Stimulated activated CD4-positive, alpha-beta T cell treated with anti-CD3 and anti-CD28 coated beads, TNF-alpha, amount 100 ng/mL, for 1 hour (primary cell): ENCODE measurements at places on chromosomes 4 and X.

GRCh38 chrX:143788265-143788664 is 67.7 kb upstream of the SPANXN2 start:
- no peak for DNase-seq

- no peak for DNase-seq
Measured at GRCh38 chrX:47360423-47361179, 9.8 kb upstream of the ZNF157 start.

- DNase-seq: no peak
Measured at GRCh38 chr4:2301225-2301642, 39.3 kb upstream of the MXD4 start.

DNA sequence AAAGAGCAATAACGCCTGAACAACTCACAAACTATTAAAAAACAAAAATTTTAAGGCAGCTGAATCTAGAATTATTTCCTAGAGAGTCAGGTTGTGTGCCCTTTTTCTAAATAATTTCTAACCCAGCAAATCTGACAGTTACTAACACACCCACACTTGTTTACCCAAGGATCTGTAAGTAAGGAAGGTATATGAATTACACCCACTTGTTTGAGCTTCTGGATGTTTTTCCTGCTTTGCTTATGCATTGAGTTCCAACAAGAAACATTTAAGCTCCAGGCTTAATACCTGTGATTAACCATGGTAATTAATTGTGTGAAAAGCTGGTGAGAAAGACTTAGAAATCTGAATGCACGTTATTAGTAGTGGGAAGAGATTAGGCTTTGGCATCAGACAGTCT is 1.5 kb downstream of the NIPAL1 start:
- DNase-seq: no peak

DNA sequence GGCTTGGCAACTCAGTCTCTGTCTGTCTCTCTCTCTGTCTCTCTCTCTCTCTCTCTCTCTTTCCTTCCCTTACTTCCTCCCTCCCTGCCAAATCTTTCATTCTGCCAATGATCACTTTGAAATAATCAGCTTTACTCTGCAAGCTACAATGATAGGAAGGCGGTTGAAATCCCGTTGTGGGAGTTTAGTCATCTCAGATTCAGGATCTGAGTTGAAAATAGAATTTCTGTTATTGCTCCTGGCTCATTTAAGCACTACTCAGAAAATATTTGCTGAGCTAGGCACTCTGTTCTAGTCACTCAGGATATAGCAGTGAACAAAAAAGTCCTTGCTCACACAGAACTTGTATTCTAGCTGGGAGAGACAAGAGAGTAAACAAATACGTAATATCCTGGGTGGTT is 56.3 kb upstream of the DCTD start:
- no peak for DNase-seq
